Activated T-cell treated with anti-CD3 and anti-CD28 coated beads, Interleukin-2, amount 50 U/mL, for 72 hours (primary cell): ENCODE measurements at places on chromosomes 4 and X.

DNA sequence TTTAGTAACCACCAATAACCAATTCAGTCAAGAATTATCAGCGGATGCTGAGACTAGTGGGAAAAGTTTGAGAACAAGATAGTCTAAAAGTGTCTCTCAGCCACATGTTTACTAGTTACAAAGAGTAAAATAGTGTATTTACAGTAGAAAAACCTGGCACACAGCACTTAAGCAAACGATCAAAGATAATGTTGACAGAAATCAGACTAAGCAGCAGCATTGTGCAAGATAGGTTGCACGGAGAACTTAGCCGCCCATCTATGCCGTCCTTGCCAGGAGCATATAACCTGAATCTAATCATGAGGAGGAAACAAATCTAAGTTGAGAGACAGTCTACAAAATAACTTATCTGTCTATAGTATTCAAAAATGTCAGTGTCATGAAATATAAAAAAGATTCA is 35.3 kb downstream of the KLHL5 start:
- DNase-seq: no peak

GRCh38 chr4:172758586-172759340 is 409.8 kb upstream of the GALNT7 start:
- no peak for DNase-seq

DNA sequence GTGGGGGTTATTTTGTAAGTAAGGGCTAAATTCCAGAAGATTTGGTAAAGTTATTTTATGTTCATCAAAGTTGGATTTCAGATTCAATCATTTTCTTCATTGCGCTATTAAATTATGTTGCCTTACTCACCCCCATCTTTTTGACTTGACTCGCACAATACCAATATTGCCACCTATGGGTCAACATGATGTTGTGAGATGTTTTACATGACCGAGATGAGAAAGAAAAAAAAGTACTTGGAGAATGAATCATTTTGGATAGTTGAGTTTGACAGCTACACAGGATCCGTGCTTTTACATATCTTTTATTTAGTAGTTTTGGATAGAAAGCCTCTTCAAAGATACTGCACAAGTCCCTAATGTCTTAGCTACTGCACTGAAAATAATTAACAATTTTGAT is 224.2 kb upstream of the EMCN start:
- DNase-seq: no peak

GRCh38 chr4:185869427-185869826 is 57.4 kb upstream of the SORBS2 start:
- no peak for DNase-seq

GRCh38 chr4:145170223-145170622 is 10.2 kb downstream of the OTUD4 start:
- DNase-seq: no peak

GRCh38 chr4:16078195-16078760 is 5.5 kb downstream of the PROM1 start:
- no peak for DNase-seq

- no peak for DNase-seq
Measured at GRCh38 chrX:74351760-74352159, 47.8 kb downstream of the ZCCHC13 start.

DNA sequence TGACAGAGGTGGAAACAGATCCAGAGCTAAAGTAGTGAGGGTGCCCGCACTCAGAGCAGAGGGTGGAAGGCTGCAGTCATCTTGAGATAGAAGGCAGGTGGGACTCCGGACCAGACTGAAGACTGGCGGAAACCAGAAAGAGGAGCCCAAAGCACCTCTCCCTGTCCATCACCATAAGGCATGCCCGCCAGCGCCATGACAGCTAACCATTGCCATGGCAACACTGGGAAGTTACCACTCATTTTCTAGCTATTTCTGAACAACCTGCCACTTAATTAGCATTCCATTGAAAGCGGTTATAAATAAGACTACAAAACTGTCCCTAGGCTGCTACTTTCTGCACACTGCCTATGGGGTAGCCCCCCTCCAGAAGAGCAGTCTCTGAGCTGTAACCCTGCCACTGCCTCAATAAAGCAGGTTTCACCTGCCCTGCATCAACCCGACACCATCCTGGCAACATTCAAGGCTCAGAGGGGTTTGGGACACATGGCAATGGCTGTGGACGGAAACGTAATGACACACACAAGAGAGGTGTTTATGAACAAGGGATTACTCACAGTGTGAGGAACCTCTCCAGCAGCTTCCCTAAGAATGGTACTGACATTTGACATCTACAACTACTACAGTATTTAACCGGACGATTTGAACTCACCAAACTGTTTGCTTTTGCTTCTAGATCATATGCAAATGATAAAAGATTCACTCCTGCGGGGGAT is 27.8 kb upstream of the FGFBP2 start:
- DNase-seq: no peak

DNA sequence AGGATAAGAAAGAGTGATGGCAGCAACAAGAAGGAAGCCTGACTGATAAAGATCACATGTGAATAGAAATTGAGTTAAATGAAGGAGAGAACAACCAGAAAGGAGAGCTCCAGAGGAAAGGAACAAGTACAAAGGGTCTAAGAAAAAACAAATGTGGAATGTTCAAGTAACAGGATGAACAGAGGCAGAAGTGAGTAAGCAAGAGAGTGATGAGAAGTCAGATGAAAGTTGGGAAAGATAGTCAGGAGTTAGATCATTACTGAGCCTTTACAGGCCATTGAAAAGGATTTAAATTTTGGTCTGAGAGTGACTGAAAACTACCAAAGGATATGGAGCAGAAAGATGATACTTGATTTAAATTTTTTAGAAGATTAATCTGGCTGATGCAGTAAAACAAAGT is 38.1 kb downstream of the NFXL1 start:
- DNase-seq: no peak

DNA sequence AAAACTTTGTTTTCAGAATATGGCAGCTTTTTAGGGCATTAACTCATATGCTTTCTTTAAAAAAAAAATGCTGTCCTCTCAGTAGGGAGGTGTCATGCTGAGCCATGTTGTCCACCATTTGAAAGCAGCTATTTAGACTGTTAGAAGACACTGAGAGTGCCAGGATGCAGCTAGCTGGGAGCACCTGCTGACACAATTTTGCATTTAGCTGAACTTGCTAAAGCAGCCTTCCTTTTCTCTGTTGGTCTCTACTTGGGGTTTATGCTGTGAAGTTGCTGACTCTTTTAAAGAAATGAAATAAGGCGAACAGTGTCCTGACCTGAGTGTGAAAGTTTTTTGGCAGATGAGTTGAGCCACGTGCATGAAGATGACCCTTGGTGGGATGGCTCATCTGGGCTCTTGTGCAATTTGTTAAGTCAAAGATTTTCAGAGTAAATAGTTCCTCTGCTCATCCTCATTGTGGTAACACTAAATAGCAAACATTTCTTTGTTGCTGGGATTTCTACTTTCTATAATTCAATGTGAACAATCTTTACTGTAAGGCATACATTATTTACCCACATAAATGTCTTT is 64.5 kb downstream of the CDS1 start:
- DNase-seq: no peak

- DNase-seq: no peak
Measured at GRCh38 chr4:167509551-167509950, 275.3 kb upstream of the SPOCK3 start.

DNA sequence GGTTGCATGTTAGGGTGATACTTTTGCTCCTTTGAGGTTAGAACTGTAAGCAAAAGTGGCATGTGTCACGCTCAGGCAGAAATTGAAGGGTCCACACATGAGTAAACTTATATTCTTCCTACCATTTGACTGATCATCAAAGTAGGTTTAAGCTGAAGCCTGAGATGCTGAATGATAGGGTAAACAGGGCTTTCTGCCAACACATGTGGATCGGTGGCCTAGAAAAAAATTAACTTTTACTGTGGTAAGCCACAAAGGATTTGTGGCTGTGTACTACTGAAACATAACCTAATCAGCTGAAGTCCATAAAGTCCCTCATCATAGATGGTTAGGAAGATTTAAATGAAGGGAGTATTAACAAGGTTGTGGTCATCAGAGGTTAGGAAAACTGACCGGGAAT is 1070.1 kb downstream of the STPG2 start:
- no peak for DNase-seq

DNA sequence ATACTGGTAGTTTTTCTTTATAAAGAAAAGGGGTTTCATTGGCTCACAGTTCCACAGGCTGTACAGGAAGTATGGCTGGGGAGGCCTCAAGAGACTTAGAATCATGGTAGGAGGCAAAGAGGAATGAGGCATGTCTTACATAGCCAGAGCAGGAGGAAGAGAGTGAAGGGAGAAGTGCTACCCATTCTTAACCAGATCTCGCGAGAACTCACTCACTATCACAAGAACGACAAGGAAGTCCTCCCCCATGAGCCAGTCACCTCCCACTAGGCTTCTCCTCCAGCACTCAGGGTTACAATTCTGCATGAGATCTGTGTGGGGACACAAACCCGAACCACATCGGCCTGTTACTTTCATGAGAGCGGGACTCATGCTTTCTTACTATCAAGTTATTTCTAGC is 240.5 kb downstream of the TENM3 start:
- DNase-seq: no peak

- no peak for DNase-seq
Measured at GRCh38 chrX:2848871-2849301, 20.2 kb downstream of the GYG2 start.

- DNase-seq: no peak
Measured at GRCh38 chr4:79604152-79604551, 196.1 kb upstream of the GK2 start.

GRCh38 chr4:81783558-81783957 is 311.9 kb upstream of the RASGEF1B start:
- DNase-seq: no peak

DNA sequence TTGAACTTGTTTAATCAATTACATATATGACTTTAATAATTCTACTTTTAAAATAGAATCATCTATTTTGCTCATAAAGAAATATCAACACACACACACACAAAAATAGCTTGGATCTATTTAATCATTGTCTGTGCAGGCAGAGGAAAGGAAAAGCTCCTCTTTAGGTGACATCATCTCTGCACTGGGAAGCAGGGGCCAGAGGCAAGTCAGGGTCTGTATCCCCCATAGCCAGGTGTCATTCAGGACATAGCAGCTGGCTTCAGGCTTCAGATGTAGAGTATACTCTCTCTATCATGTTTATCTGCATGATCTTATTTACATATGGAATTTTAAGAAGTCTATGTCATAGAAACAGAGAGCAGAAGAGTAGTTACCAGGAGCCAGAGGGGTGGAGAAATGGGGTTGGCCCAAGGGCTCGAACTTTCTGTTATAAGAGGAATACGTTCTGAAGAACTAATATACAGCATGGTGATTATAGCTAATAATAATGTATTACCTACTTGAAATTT is 110.4 kb upstream of the LDB2 start:
- DNase-seq: no peak

DNA sequence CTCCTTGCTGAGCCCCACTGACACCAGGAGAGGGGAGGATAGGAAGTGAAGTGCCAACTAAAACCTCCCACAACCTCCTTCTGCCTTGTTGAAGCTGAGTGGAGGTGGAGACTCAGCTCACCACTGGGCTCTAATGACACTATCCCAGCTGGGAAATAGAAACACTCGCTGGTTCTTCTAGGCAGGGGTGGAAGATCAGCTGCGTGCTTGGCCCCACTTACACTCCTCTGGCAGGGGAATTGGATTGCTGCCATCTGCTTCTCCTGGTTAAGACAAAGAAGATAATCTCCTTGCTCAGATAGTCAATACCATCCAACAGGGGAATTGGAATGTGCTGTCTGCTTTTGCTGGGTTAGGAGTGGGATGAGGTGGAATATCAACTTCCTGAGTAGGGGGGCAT is 392.5 kb downstream of the ZNF674 start:
- DNase-seq: no peak

GRCh38 chrX:12548746-12549145 is 242.5 kb upstream of the PRPS2 start:
- no peak for DNase-seq

DNA sequence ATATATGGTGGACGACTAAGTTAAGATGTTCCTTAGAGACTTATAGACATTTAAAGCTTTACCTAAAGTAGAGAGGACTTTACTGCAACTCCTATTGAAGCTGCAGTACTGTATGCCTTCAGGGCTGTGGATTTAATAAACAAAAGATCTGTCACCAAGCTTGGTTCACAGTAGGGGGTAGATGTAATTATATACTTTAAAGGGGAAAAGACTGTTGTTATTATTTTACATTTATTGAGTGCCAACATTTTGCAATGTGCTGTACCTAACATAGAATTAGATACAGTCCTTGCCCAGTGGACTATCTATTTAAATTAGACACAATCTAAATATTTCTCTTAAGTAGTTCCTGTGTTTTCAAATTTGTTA is 67.2 kb downstream of the SLIT2 start:
- DNase-seq: no peak

DNA sequence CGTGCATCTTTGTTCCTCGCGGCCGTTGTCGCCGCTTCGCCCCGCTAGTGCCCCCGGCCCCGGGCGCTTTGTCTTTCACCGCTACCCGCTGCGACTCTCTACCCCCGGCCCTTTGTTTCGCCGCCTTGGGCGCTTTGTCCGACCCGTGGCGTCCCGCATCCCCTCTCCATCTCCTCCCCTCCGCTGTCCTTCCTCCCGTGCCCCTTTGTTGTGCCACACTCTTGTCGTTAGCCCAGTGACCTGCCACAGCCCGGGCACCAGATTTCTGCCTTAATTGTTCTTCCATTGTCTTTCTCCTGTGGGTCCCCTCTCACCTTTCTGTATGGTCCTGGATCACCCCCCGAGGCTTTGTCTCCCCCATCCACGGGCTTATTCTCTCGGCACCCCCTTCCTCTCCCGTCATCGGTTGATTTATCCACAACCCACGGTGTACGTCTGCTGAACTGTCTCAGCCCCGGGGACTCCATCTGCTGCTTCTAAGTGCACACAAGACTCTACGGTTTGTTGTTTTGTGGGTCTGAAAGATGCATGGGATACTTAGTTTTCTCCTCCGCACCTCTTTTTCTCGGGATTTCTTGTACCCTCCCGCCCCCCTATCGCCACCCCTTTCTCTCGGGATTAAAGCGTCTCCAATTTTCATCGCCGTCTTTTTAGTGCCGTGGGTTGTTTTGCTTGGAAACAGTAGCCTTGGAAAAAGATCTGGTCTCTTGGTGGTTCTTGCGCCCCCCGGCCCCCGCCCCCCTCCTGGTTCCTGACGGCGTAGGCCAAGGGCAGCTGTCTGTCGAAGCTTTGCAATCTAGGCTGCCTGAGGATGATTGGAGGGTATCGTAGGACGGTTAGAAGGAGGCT is 783 bp downstream of the RBPJ start:
- DNase-seq: peak; percentile 45

- peak; percentile 44 for DNase-seq
Measured at GRCh38 chrX:1592470-1593142, 1.2 kb downstream of the AKAP17A start.

- DNase-seq: no peak
Measured at GRCh38 chr4:15348695-15349094, 79.1 kb upstream of the C1QTNF7 start.

DNA sequence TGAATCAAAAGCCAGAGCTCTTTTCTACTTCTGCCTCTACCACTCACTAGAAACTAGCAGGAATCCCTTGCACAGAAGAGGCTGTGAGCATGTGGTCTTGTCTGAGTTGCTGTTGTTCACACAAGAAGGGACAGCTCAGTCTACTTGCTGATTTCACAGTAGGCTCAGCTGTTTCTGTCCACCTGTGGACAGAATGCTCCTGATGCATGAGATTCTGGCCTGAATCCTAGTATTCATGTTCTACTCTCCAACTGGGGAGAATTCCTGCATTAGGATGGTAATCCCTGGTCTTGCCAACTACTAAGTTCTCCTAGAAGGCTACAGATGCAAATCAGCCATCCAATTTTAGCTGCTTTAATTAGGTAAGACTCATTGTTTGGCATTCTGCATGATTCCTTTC is 112.8 kb downstream of the PPA2 start:
- DNase-seq: no peak
